ENCODE measurements at places on chromosomes 5 and 9.
A peak's percentile ranks its signal among the peaks of the same experiment; 100 is the strongest.

DNA sequence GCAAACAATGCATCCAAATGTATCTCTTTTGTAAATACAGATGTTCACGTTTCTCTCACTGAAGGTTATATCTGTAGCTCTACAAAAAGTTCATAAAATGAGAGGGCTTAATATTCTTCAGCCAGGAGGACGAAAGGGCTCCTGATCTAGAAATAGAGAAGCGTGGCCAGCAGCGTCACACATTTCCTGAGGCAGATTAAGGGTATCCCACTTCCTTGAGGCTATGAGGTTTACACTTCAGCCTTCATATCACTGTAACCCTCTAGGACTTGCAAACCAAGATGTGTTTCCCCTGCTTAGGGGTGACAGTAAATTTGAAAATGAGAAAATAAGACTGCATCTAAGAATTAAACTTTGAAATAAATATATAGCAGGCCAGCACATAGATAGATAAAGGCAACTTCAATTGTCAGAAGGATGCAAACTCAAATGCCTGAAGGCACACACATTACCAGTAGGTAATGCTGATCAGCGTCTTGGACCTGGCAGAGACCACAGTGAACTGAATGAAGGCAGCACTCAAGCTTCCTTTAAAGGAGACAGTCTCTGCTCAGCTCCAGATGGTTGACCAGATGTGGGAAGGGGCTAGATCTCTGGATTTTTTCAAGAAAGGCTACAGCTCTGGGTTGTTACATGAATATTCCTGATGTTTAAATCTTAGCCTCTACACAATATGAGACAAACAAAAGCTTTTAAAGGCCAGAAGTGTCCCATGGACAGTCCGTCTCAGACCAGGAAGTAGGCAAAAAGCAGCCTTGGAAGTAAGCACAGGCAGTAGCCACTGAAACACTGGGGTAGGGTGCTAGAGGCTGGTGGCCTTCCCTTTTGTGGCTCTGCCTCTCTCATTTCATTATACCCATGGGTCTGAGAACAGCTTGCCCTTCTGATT, 197.7 kb downstream of the MCTP1 start:
- DNase-seq = no peak

DNA sequence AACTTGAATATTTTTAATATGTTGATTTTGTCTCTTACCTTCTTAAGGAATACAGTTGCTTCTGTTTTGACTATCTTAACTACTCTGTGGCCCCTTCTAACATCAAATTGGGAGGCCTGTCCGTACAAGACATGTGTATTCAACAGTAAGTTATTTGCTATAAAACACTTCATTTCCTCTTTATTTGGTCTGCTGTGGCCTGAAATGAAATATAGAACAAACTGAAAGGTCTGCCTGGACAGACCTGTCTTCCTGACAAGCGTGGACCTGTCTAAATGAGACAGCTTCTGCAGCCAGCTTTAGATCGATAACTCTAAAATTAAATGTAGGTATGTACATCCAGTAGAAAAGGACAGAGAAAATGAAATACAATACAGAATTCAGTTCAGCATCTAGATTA, 2.2 kb upstream of the LPAR1 start:
- DNase-seq = no peak

GRCh38 chr9:124812441-124812876, 35.5 kb downstream of the OLFML2A start:
- peak; percentile 47 for DNase-seq

DNA sequence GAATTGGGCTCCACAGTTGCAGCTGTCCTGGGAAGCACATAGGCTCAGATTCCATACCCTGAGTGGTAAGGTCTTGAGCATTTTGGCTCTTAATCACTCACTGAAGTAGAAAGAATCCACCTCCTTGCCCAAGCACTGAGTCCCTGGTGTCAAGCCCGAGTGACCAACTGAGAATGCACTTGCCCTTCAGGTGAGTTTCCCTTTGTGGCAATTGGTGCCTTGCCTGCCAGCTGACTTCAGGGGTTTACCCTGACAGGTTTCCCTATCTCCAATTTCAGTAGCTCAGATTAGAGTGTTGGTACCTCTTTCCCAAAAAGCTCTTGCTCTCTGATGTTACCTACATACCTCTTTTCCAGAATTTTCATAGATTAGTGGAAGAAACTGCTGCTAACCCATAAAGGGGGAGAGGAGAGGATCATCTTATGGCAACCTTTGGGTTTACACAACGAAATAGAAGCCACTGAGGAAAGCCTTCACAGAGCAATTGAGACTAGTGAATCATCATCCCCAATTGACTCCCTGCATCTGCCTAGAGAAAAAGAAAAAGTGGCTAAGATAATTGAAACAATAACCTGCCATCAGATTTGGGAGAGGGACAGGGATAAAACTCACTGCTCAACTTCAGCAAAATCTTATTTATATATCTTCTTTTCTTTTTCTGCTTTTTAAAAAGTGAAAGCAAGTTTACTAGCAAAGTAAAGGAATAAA, 48.6 kb downstream of the CCL28 start:
- DNase-seq = no peak

- DNase-seq = no peak
Measured at GRCh38 chr5:73422164-73422563, 26.4 kb downstream of the FOXD1 start.

DNA sequence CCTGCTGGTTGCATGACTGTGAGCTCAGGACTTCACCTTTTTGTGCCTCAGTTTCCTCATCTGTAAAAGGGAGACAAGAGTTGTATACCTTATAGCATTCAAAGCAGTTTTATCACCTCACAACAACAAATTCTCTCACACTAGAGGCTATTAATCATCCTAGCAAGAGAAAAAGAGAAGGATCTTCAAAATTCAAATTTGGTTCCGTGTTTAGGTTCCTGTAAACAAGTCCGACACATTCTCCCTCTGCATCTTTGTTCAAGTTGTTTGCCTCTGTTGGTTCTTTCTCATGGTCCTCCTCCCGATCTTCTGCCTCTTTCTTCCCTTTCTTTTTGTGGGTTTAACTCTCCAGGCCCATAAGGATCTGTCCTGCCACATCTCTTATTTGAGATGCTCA, 218.0 kb downstream of the PIK3R1 start:
- DNase-seq = no peak

DNA sequence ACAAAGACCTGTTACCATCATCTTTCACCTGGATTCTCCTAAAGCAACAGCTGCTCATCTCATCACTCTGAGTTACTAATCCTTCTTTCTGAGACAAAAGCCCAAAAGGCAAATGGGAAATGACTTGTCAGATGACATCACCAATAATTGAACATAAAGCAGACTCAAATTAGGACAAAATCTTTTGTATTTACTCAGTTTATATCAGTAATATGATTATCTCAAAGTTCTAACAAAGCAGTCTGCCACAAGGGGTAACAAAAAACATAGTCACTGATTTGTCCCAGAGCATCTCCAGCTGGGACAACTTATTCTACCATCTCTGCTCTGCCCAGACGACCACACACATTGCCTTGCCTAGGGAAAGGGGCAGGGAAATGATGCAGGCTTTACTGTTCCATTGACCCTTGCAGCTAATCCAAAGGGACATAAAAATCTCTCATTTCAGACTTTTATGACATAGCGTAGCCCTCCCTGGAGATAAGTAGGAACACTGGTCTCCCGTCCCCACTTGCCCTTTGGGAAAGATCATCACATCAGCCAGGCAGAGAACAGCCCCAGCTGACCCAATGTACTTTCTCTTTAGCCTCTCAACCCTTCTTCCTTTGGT, 249.5 kb upstream of the PTGER4 start:
- DNase-seq = no peak

GRCh38 chr5:176866707-176867310, 32.3 kb downstream of the HK3 start:
- no peak for DNase-seq

GRCh38 chr9:119020284-119020683, 349.0 kb downstream of the BRINP1 start:
- no peak for DNase-seq

DNA sequence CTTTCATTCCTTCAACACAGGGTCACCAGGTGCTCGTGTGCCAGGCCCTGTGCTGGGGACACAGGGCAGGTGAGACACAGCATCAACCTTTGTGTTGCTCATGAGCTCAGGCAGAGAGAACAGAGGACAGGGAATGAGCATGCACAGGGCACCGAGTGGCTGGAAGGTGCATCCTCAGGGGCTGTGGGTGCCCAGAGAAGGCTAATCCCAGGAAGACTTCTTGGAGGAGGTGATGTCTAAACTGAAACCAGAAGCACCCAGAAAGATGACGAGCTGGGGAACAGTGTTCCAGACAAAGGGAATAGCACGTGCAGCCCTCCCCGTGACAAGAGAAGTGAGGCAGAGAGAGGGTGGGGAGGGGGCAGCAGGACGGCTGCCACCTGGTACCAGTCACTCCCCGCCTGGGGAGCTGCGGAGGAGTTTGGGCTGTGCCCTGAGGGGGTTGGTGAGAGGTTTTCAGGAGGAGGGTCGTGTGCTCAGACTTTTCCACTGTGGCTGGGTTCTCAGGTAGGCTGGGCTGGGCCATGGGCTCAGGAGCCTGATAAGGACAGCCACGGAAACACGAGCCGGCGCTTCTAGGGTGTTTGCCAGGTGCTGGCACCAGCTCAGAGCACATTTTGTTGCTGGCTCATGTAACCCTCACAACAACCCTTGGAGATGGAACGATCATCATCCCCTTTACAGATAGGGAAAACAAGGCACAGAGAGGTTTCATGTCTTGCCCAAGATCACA, 46.0 kb downstream of the HMCN2 start:
- DNase-seq = no peak

DNA sequence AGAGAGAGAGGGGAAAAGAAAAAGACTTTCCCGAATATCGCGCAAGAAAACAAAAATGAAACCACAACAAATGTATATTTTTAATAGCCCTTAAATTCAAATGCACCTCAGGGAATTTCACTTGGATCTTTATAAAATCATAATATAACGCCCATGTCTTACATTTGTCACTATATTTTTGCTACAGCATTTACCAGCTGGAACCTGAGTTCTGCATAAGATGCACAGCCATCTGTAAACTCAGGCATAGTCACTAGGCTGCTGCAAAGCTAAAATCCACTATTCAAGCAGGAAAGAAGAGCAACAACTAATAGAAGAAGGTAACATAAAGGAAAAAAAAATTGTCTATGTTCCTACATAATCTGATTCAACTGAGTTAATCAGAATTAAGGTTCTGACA, 30.6 kb upstream of the SLCO6A1 start:
- no peak for DNase-seq

DNA sequence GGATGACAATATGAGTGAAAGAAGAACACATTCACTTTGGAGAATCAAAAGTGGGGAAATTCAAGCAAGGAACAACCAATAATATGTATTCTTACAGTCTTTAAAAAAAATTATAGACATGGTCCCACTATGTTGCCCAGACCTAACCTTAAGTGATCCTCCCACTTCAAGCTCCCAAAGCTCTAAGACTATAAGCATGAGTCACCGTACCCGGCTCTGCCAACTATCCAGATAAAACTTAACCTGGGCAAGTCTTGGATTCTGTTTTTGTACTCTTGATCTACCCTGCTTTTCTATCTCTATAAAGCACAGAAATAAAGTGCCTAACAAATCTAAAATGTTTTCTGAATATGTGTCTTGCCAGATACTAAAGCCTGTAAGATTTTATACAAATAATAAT, 30.9 kb downstream of the CEMIP2 start:
- DNase-seq = no peak

GRCh38 chr9:99134893-99135341, 30.0 kb downstream of the TGFBR1 start:
- peak; percentile 37 for DNase-seq

- no peak for DNase-seq
Measured at GRCh38 chr5:33439905-33440481, 772 bp upstream of the TARS1 start.

DNA sequence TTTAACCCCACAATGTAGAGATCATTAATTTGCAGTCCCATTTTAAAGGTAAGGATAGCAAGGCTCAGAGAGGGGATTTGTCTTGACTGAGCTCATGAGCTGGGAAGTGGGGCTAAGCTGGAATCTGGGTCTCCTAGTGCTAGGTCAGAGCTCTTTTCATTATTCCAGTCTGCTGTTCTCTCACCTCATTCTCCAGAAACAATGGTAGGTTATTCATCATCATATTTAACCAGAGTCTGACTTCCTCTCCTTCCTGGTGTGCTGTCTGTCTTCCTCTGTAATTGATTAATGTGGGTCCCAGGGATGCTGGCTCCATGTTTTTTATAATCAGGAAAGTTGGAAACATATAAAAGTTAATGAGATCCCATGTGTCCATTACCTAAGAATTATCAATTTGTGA, 20.6 kb downstream of the C9orf43 start:
- DNase-seq = no peak

DNA sequence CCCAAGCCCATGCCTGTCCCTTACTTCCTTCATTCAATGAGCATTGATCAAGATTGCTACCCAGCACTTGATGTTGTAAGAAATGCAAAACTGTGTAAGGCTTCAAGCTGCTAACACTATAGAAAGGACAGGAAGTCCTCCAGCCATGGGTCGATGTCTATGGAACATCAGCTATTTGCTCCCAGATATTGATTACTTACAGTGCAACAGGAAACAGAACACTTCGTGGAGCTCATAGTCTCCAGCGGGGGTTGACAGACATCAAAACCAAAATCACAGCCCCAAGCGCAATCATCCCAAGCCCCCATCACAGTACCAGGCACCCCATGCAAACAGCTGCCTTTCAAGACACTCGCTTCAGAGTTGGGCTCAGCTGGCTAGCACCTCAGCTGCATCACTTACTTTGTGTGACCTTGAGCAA, 26.8 kb upstream of the DUSP1 start:
- no peak for DNase-seq

GRCh38 chr9:124342776-124343485, 72.3 kb downstream of the PSMB7 start:
- DNase-seq = no peak

GRCh38 chr5:59637884-59638580, 255.5 kb downstream of the PDE4D start:
- no peak for DNase-seq

DNA sequence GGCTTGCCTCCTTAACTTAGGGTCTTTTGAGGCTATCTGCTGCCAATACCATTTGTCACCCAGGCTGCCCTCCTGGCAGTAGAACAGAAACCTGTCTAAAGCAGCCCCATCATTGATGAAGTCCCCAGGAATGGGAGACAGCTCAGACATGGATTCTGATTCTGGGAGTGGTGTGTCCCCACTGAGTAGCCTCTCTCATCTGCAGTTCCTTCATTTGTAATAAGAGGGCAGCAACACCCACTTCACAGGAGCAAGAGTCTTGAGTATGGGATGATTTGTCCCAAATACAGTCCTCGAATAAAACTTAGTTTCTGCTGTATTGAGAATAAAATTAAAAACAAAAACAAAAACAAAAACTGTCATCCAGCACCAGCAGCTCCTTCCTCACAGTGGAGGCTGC, 167.6 kb downstream of the ASTN2 start:
- no peak for DNase-seq
